Fibroblast of lung (primary cell): ENCODE measurements at places on chromosomes 13 and 19. TPM values are rescaled to one million over a fixed set of nuclear protein-coding genes. Genes with fewer than 3 reads are reported as not detected.
A peak's percentile ranks its signal among the peaks of the same experiment; 100 is the strongest.

DNA sequence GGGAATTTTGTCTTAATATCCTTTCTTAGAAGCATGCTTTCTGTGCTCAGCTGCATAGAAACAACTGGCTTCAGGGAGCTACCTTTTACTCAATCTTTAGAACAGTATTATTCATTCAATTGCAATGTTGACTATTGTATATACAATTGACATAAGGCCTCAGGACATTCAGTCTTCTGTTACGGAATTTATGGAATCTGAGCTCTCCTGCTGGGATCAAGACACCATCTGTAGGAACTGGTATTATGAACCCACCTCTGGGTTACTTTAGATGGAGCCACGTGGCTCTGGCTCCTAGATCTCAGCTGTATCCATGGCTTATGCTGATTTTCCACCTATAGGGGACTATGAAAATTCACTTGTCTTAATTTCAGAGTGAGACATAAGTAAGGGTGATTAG is 716.2 kb upstream of the GPC6 start:
- peak; percentile 38 for DNase-seq

GRCh38 chr19:8641908-8642547 is 11.6 kb downstream of the NFILZ start:
- peak; percentile 70 for DNase-seq

DNA sequence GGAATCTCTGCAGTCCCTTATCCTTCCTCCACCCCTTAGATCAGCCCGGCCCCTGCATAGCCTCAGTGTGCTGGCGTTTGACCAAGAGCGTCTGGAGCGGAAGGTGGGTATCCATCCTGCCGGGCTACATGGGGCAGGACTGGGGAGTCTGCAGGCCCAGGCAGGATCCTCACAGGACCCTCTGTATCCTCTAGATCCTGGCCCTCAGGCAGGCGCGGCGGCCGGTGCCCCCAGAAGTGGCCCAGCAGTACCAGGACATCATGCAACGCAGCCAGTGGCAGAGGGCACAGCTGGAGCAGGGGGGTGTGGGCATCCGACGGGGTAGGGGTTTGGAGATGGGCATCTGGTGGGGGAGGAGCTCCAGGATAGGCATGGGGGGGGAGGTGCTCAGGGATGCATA is 8.9 kb downstream of the PODNL1 start:
- no peak for DNase-seq

DNA sequence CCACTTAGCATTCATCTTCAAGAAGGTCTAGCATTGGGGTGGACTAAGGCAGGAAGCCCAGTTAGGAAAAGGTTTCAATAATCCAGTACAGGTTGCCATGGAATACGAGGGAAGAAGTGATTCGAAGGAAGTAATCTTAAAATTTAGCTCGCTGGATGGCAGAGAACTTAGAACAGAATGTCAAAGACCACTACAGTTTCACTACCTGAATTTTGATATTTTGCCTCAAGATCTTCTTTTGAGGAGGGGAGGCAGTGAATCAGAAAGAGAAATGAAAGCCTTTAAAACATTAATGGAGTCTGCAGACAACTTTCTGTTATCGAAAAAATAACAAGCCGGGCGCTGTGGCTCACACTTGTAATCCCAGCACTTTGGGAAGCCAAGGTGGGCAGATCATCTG is 7.0 kb upstream of the RAB8A start:
- no peak for DNase-seq

GRCh38 chr13:110215606-110216005 is 91.4 kb downstream of the COL4A1 start:
- DNase-seq = peak; percentile 65

DNA sequence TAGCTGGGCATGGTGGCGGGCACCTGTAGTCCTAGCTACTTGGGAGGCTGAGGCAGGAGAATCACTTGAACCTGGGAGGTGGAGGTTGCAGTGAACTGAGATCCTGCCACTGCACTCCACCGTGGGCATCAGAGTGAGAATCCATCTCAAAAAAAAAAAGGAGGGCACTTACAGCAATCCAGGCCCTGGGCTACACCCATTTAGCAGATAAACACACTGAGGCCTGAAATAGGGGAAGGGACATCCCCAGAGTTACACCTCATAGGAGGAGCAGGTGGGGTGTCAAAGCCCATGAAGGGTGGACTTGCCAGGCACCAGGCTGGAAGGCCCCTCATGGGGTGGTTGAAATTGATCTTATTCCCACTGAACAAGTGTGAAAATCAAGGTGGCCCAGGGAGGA is 13.9 kb upstream of the PLAUR start:
- no peak for DNase-seq

DNA sequence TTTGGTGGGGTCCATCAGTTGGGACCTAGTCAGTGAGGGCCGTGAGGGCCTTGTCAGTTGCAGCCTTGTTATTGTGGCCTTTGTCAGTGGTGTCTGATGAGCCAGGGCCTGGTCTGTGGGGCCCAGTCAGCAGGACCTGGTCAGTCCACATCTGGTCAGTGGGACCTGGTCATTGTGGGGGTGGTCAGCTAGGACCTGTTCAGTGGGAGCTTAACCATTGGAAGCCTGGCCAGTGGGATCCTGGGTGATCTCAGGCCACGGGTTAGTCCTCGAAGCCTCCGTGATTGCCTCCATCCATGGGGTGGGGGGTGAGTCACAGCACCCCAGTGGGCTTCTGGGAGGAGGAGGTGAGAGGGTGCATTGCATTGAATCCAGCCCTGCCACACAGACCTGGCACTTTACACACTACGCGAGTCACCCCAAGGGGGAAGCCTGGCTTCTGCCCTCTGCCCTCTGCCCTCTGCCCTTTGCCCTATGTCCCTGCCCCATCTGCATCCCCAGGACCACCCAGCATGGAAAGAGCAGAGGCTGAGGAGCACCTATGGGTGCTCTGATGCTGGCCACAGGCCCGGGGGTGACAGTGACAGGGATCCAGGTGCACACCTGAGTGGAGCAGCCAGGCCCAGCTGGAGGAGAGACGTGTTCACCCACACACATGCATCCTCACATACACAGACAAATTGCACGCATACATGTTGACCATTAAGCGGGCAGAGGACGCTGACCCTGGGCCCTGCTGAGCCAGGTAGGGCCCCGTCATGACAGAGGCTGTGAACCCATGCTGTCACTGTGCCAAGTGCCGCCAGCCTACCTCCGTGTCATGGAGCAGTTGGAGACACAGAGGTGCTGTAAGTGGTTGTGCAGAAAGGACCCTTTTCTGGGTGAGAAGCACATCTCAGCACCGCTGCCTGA is 59.8 kb upstream of the TPM4 start:
- no peak for DNase-seq

DNA sequence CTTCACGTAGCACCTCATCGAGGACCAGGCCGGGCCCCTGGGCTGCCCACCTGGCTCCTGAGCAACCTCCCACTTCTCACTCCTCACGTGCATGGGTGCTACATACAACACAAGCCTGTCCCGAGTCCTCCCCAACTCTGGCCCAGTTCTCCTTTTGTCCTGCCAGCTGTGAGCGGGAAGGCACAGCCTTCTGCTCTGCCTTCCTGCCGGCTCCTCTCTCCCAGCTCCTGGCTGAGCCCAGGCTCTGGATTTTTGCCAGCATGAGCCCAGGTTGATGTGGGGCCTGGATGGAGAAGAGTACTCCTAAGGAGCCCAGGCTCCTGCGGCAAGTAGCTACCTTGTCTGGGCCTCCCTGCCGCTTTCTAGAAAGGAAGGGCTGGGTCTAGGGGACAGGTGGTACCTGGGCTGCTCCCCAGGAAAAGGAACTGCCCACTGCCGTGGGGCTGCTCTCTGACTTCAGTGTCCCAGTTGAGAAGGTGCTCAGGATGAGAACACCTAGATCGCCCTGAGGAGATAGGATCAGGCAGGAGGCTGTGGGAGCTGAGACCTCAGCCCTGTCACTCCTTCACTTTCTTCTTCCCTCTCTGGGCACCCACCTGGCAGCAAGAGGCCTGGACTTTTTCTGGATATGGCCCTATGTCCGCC is 23.6 kb downstream of the LYL1 start:
- no peak for DNase-seq

DNA sequence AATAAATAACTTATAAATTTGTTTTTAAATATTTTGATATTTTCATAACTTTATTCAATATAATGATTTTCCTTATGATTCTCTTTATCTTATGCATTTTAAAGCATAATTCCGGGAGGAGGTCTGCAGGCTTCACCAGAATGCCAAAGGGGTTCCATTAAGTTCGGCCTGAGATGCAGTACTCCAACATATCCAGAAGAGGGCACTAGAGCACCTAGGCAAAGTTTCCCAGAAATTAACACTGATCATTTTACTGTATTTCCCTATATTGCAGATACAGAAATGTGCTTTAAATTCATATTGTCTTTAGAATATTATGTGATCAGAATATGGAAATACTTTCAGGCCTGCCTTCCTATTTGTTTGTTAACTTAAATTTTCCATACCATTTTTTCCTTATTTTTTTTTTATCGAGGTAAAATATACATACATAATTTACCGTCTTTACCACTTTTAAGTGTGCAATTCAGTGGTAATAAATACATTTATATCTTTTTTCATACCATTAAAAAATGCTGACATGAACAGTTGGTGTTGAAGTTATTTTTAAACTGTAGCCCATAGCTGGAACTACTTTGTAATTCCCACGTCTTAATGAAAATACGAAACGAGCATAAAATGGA is 58.9 kb upstream of the TM9SF2 start:
- DNase-seq = peak; percentile 27

DNA sequence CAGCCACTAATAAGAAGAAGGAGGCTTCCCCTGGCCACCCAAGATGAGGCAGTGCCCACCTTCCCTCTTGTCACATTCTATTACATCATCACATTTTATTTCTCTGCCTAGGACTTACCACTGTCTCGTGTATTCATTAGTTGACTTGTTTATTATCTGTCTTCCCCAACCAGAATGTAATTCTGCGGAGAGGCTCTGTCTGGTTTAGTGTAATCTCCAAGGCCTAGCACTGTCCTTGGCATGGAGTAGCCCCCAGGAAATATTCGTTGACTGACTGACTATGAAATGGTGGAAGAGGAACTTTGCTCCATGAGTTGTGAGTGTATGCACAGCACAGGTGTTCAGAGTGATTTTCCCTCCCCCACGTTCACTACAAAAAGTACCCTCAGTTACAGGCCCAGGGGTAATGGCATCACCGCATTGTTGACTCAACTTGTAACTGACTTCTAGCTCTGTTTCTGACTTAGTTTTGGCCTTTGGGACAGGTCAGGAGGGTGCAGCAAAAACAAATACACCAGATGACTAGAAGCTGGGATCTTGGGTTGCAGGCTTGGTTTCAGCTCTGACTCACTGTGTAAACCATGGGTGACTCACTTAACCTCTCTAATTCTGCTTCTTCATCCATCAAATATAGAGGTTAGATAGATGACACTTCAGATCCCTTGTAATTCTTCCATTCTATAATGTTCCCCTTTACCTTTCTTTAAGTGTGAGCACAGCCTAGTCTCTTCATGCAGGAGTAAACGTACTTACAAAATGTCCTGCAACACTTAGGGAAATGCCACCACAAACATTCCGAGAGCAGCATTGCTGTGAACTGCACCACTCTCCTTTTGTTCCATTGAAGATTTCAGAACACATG is 229.7 kb downstream of the KCNRG start:
- DNase-seq = peak; percentile 92

DNA sequence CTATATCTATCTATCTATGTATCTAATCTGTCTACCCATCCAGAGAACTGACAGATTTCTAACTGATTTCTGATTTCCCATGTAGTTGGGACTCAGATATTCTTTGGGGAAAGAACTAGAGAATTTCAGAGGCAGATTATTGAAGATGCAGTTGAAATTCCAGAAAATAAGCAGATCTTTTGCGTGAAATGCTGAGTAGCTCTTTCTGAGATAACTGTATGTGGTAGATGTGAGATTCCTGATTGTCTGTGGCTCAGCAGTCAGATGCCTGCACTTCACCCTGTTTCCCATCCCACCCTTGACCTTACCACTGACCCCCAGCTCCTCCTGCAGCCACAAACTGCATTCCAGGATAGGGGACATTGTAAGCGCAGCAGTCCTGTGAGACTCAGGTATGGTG is 61.5 kb downstream of the DGKH start:
- DNase-seq = no peak

DNA sequence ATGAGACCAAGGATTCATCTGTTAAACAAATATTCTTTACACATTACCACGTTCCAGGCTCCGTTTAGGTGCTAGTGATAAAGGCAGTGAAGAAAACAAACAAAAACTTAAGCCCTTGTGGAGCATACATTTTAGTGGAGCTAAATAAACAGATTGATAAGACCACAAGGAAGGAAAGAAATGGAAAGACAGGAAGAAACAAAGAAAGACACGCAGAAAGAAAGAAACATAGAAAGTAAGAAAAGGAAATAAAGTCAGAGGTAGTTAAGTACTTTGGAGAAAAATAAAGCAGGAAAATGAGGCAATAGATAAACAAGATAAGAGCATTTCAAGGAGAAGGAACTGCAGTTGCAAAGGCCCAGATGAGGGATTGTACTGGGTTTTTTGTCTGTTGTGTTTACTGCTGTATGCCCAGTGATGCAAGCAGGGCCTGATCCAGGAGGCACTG is 998 bp downstream of the NFKBIB start:
- no peak for DNase-seq

GRCh38 chr19:5967994-5968430 is 9.9 kb downstream of the RANBP3 start:
- DNase-seq = peak; percentile 86

- no peak for DNase-seq
Measured at GRCh38 chr19:3462991-3463713, 17.2 kb downstream of the SMIM24 start.

DNA sequence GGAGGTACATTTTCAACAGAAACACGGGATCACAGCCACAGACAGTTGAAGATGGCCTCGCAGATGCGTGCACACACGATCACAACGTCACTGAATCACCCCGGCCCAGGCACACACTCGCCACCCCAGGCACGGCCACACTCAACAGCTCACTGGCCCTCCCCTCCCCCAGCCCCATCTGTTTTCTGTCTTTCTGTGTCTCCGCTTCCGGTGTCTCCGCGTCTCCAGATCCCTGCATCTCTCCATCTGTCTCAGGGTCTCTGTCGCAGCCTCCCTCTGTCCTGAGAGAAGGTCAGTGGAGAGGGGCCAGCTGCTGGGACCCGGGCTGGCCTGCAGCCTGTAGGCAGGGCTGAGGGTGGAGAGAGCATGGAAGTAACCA is 3.8 kb upstream of the ATP1A3 start:
- no peak for DNase-seq

- DNase-seq = no peak
Measured at GRCh38 chr13:64007339-64007738, 2591.7 kb upstream of the PCDH20 start.

GRCh38 chr13:74966814-74967424 is 515.0 kb downstream of the TBC1D4 start:
- DNase-seq = peak; percentile 28

- no peak for DNase-seq
Measured at GRCh38 chr19:44451687-44452086, 3.4 kb upstream of the ZNF229 start.

IGFL3 gene
- polyA plus RNA-seq = not detected in 2 replicates

ZNF528 gene
- polyA plus RNA-seq = 13.6 and 22.9 TPM in 2 replicates

NUDT15 gene
- 18.0 and 22.5 TPM in 2 replicates for polyA plus RNA-seq

PSG3 gene
- 0.27 and 0.51 TPM in 2 replicates for polyA plus RNA-seq

KLF16 gene
- 4.2 and 5.0 TPM in 2 replicates for polyA plus RNA-seq

SMIM44 gene
- not detected in 2 replicates for polyA plus RNA-seq

NANOS3 gene
- polyA plus RNA-seq = not detected in 2 replicates

BRME1 gene
- polyA plus RNA-seq = 0.23 and 0.29 TPM in 2 replicates

GZMM gene
- 0.35 TPM in 1 of 2 replicates, not detected in the other for polyA plus RNA-seq

HCN2 gene
- polyA plus RNA-seq = 0.49 and 0.54 TPM in 2 replicates

MCOLN1 gene
- polyA plus RNA-seq = 15.1 and 20.5 TPM in 2 replicates

CRX gene
- not detected in 2 replicates for polyA plus RNA-seq

CCDC70 gene
- not detected in 2 replicates for polyA plus RNA-seq

ZNF154 gene
- polyA plus RNA-seq = 1.8 and 2.7 TPM in 2 replicates

C19orf44 gene
- 2.8 and 2.9 TPM in 2 replicates for polyA plus RNA-seq
